NCI-H524 (cell line): ENCODE measurements at places on chromosomes 7 and 10.

DNA sequence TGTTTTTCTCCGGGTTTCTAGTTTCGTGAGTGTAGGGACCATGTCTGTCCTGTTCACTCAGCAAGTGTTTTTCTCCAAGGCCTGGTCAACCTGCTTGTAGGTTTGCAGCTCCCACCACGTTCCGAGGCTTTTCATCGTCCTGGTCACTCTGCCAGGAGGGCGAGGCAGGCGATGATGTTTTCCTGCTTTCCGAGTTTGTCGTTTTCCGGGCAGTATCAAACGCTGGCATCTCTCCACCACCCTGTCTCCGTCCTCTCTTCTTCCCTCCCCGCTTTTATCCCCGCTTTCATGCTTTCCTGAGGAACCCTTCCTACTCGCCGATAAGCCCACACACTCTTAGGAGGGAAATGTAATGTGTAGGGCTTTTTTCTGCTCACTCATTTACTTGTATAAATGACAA lies 11.2 kb downstream of the IQCE start:
- no peak for DNase-seq

GRCh38 chr10:10796061-10796773 lies 221.5 kb upstream of the CELF2 start:
- no peak for DNase-seq

DNA sequence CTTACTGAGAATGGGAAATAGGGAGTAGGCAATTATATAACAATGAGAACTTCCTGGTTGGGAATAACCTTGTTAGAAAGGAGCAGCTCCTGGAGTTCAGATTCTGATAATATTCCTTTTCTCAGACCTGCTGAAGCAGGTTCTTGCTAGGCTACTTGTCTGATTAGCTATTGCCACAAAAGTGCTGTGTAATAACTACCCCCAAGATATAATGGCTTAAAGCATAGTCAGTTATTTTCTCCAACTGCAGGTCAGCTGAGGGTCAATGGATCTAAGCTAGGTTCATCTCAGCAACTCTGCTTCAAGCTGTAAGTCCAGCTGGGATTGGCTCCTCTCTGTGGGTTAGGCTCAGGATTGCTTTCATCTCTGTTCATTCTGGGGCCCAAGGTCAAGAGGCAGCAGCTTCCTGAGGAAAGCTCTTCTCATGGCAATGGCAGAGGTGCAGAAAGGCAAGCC lies 9.4 kb upstream of the CNOT4 start:
- no peak for DNase-seq

DNA sequence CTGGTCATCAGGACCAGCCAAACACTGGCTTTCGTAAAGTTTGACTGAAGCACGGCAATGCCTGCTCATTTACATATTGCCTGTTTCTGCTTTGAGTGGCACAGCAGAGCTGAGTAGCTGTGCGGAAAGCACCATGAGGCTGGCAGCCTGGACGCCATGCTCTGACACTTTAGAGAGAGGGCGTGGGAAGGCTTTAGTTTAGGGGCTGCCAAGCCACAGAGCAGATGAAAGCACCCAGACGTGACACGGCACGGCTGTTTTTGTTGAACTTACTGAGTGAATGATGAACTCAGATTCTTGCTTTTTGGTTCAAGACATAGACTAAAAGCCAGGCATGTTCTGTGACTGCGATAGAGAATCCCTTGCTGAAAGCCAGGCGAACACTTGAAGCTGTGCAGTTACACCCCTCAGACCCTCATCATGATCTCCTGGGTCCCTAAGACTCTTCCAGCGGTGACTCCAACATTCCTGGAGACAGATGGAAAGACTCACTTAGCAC lies 182.1 kb downstream of the ZMYND11 start:
- DNase-seq = no peak

DNA sequence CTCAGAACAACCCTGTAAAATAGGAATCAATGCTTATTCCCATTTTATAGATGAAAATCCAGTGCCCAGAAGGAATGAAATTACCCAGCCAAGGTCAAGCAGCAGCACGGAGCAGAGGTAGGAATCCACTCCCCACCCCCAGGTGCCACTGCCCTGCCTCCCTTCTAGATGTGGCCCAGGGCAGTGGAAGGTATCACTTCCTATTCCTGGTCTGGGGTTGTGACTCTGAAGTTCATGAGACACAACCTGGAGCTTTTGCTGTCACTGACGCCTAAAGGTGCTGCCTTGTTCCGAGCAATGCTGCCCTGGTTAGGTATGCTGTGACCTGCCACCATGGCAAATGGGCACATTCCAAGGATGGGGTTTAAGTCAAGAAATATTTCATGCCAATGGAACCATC lies 53.6 kb downstream of the PIK3AP1 start:
- no peak for DNase-seq

DNA sequence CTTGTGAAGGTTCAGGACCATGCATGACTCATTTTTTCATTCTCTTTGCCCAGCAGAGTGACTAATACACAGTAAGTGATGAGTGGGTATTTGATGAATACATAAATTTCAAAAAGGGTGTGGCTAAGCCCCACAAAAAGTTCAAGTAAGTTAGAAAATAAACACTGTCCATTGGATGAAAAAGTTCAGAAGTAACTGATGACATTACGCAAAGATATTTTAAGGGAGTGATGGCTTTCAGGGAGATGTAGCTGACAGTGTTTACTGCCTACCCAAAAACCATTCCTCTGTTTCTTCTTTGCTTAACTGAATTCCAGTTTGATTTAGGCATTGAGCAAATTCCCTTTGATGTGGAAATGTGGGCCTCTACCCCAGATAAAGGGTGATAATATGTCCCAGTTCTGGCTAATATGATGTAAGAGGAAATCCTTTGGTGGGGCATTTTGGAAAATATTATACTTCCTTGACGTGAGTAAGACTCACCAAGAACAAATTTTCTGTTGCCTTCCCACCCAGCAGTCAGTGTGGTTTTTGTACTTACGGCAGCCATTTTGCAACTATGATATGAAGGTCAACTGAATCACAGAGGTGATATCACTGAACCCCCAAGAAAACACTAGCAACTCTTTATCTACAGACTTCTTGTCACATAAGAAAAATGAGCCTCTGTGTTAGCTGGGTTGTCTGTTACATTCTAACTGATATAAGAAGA lies 29.0 kb upstream of the EBLN1 start:
- DNase-seq = no peak

DNA sequence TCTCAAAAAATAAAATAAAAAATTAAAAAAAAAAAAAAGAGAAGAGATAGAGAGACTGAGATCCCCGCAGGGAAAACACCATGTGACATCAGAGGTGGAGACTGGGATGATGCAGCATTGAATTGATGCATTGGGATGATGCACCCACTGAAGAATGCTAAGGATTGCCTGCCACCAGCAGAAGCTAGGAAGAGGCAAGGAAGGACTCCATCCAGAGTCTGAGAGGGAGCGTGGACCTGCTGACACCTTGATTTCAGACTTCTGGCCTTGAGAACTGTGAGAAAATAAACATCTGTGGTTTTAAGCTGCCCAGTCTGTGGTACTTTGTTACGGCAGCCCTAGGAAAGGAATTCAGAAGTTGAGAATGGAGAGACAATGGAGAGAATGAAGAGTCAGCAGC lies 89.8 kb upstream of the PRPS1L1 start:
- DNase-seq = no peak

DNA sequence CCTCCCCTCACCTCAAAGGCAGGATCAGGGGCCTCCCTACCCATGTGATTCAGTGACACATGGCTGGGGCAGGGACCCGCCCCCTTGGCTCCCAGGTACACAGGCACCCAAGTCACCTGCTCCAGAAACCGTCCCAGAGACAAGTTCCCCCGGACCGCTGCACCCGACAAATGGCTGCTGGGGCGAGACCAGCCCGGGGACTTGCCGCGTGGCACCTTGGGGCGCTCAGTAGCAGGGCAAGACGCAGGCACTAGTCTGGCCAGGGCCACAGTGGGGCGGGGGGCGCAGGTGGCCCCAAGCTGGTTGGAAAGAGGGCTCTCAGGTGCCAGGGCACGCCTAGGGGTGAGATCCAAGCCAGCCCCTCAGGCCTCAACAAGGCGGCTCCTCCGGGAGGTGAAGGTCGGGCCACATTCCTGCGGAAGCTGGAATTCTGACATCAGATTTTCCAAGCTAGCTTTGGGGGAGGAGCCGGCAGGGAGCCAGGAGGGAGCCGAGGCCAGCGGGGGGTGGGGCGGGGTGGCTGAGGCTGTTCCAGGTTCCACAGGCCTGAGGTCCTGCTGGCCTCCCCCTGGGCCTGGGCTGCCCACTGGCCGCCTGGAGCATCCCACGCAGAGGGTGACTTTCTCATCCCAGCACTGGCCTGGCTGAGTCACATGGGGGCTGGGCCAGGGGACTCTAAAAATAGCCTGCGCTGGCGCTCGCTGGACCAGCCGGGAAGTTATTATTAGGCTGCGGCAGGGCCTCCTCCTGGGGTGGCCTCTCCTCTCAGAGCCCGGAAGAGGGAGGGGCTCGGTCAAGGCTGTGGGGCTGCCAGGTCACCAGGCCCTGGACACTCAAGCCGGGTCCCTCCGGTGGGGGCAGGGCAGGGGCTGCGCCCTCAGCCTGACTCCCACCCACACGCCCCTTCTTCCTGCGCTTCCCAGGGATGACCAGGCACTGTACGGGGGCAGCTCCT lies 20.5 kb upstream of the INPP5A start:
- DNase-seq = no peak

- no peak for DNase-seq
These were observed 19.5 kb upstream of the AKR1E2 start for GRCh38 chr10:4806534-4806933.

GRCh38 chr7:12257582-12257981 lies 46.5 kb downstream of the TMEM106B start:
- no peak for DNase-seq

DNA sequence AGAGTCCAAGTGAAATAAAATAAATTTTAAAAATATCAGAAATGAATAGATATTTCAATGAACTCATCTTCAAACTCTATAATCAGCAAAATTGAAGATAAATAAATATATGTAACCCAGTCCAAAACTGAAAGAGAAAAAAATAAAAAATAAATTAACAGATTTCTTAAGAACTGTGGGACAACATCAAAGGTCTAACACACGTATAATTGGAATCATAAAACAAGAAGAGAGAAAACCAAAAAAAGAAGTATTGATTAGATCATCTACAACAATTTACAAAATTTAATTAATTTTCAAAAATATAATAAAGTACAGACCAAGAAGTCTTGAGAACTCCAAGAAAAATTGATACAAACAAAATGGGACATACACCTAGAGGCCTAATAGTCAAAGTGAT lies 625.8 kb upstream of the SORCS1 start:
- DNase-seq = no peak

DNA sequence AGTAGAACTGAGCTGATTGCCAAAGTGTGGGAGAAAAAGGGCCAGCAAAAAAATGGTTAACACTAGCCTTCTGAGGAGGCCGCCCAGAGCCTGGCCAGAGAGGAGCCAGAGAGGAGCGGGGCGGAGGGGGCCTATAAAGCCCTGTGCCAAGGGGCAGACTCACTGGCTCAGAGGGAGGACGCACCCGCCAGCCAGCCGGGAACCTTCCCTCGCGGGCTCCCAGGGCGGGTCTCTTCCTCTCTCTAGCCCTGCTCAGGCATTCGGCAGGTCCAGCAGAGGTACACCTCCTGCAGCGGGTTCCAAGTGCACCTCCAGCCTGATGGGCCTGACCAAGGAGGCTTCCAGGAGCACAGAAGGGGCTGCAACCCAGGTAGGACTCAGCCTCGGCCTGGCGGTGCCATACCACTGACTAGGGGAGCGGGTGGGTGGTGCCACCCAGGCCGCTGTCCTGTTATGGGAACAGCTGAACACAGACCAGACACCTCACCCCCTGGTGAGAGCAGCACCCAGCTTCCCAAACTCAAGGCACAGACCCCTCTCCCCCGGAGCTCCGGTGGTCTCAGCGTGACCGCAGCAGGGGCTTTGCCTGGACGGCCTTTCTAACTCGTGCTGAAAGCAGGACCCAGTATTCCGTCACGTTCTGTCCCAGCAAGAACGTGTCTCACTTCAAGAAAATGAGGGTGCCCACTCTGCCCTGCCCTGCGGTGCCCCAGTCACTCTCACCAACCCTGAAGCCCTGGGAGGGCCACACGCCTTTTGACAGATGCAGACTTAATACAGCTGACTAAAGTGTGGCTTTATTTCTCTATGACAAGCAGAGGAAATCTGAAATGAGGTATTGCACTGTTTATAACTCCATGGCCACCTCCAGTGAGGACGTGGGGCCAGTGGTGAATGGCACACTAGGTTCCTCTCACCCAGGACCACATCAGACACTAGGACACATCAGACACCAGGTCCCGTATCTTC lies at the start of gene GPER1:
GPER1 (plus strand) TSS at position 162 of the 969 bp plus-strand sequence. CDS start 3,616 bp downstream, outside the sequence.
- no peak for DNase-seq

DNA sequence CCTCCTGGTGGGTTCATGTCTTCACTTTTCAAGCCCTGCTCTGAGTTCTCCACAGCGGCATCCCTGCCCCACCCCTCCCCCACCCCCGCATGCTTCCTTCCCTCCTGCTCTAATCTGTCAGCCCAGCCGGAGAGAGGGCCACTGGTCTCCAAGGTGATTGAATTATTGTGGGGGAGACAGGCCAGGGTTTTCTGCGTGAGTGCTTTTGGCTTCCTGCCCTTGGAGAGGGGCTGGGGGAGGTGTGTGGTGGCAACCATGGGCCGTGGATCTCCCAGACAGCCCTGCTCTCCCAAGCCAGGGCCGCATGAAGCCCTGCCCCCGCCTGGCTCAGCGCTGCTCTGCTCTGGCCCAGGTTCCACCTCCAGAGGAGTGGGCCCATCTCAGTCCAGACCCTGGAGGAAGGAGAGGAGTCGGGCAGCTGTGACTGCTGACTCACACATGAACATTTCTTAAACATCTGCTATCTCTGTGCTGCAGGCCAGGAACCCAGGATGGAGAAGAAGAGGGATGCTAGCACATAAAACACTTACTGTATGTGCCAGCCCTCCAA lies 109.9 kb downstream of the ZMIZ1 start:
- no peak for DNase-seq

DNA sequence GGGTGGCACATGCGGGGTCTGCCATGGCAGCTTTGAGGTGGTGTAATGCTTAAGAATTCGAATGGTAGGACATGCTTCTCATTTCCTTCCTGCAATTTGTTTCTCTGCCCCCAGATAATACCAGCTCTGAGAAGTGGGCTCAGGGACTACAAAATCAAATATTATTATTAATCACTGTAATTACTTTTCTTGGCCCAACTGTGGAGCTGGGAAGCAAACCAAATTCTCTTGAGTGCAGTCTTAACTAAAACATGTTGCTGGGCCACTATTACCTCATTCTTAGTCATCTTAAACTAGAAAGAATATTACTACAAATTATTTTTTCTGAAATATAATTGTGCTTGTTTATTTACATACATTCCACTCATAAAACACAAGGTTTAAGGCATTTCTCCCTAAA lies 566.7 kb upstream of the NRP1 start:
- DNase-seq = no peak

- no peak for DNase-seq
These were observed 16.1 kb upstream of the FOXI2 start for GRCh38 chr10:127720903-127721302.

GRCh38 chr10:125629758-125630376 lies 53.1 kb downstream of the TEX36 start:
- DNase-seq = peak; percentile 62

- DNase-seq = no peak
These were observed 15.7 kb downstream of the TMEM72 start for GRCh38 chr10:44926751-44927351.

DNA sequence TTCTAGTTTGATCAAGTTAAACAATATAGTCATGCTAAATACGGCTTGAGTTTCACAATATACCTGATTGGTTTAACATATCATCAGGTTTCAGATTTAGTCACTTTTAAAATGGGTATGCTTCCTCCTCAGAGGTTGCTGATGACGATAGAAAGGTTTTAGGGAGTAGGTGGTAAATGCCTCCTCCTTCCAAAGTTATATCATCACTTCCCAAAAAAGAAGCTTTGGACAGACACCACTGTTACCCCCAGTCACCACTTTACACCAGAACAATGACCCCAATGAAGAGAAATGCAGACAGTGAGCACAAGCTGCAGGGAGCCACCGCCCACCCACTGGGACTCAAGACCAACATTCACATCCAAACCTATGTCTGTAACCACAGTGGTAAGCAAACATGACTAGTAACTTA lies 244.6 kb downstream of the SORCS1 start:
- DNase-seq = no peak
